ENCODE measurements at places on chromosomes 6 and 20.

GRCh38 chr6:26260725-26261490 lies 104.1 kb upstream of the BTN3A2 start:
- no peak for DNase-seq

GRCh38 chr6:30557683-30557981 lies 537 bp downstream of the PRR3 start:
- peak; percentile 57 for DNase-seq

- no peak for DNase-seq
Measured at GRCh38 chr6:36312854-36313648, 23.6 kb downstream of the BNIP5 start.

- DNase-seq: peak; percentile 54
Measured at GRCh38 chr6:33344701-33345697, 27.5 kb upstream of the ZBTB22 start.

GRCh38 chr20:51620432-51620831 lies 77.9 kb upstream of the NFATC2 start:
- DNase-seq: no peak

- DNase-seq: no peak
Measured at GRCh38 chr6:162181741-162182401, 545.7 kb downstream of the PRKN start.

DNA sequence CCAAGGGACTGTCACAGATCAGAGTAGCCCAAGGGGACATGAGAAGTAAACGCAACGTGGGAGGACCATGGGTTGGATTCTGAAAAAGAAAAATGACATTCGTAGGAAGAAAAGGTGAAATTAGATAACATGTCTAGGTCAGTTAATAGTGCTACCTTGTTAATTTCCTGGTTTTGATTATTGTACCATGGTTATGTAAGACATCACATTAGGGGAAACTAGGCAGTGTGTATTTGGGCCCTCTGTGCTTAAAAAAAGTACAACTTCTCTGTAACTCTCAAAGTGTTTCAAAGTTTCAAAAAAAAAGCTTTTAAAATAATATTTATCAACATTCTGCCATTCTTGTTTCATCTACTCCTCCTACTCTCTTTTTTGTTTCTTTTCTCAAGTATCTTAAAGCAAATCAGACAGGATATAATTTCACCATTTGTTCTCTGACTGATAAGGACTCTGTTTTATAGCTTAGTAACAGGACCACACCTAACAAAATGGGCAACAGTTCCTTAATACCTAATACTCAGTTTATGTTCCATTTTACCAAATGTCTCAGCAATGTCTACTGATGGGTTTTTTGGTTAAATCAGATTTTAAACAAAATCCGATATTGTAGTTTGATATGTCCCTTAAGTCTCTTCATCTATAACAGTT lies 97.1 kb upstream of the PLCB4 start:
- no peak for DNase-seq

DNA sequence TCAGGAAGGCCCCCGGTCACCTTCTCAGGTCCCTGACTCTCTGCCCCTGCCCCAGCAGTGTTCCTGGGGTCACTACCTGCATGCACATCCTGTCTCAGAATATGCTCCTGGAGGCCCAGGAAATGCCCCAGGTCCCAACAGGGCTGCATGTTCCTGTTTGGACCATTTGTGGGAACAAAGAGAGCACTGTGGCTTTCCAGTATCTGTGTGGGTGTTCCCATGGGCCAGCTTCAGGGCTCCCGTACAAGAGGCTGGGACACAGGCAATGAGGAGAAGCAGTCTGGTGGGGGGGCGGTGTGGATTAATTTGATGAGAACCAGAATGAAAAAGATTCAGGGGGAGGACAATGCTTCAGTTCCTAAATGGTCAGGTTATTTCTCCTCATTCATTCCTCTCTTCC lies 61.5 kb upstream of the GGTLC1 start:
- DNase-seq: no peak

DNA sequence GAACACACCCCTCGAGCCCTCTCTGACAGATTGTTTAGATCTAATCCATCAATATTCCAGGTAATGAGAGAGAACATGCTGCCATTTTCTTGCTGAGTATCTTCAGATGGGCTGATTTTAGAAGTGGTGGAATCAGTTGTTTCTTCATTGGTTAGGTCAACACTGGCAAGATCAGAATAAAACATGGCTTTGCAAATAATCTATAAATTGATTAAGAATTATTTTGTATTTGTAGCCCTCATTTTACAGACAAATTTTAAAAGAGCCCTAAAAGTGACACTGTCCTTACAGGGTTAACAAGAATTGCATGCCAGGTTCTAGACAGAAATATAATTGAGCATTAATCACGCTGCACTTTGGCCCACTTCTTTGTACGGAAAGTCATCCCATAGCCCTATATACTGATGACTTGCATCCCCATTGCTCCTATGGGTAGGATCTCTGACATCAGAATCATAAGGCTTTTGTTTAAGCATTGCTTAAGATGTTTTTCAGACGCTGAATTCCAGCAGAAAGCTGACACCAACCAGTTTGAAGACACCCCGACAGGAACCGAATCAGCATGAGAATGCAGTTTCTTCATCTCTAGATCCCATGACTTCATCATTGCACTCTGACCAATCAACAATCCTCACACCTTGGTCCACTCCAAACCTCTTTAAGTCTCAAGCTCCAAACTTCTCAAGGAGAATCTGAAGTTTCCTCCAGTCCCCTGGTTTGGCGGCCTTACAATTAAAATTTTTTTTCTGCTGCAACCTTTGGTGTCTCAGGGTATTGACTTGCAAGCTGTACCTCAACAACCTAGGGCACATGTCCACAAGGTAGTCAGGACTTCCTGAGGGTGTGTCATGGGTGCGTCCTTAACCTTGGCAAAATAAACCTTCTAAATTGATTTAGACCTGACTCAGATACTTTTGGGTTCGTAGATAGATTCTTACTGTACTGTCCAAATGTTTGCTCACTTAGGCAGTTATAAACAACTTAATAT lies 7.8 kb downstream of the TDP2 start:
- DNase-seq: no peak

DNA sequence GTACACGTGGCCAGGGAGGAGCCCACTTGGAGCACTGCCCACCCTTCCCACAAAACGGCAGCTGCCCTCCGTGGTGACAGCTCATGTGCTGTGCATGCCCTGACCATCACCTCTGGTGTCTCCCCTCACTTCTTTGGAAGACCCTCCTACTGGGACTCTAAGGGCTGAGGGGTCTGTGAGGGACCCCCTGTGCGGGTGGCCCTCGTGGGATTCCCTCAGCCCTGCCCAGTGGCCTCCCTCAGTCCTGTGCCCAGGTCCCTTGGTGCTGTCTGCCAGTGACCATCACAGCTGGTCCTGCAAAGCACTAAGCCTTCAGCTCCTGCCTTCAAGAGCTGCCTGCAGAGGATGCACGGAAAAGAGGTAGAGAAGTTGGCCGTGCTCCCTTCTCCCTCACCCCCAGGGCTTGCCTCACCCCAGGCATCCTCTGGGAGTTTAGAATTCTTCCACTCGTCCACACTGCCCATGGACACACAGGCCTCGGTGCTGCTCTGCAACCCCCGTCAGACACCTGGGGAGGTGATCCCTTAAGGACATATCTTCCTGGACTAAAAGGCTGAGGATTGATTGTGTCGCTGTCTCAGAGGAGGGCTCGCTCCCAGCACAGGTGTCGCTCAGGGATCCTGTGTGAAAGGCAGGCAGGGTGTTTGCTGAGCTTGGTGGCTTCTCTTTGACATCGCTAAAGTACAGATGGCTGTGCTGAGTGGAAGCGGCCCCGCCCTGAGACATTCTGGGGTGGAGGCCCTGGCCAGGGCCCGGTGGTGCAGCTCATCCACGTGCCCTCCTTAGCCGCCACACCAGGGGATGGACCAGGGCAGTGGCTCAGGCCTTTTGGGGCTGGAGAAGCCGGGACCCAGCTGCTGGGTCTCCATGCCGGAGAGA lies 119.5 kb upstream of the FRMD1 start:
- no peak for DNase-seq

- DNase-seq: no peak
Measured at GRCh38 chr6:117544716-117545115, 57.6 kb downstream of the GOPC start.

GRCh38 chr6:165805636-165806035 lies 142.6 kb upstream of the PDE10A start:
- DNase-seq: no peak

- DNase-seq: no peak
Measured at GRCh38 chr6:68632734-68633133, 2.3 kb upstream of the ADGRB3 start.

DNA sequence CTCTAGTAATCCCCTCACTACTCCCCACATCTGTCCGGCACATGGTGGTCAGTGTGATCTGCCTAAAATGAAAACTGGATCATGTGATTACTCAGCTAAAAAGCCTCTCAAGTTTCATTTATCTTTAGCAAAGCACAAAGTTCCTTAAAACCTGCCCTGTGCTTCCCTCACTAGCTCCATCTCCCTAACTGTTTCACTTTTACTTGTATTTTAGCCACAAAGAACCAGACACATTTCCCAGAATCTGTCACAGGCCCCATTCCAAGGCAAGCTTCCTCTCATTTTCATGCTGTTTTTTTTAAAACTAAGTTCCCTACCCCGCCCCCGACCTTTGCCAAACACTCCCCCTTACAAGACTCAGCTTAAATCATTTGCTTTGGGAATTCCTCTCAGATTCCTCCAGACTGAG lies 8.9 kb upstream of the IGF2R start:
- DNase-seq: no peak

GRCh38 chr20:7426890-7427496 lies 513.3 kb downstream of the HAO1 start:
- DNase-seq: no peak

GRCh38 chr6:33989016-33989854 lies 156.7 kb downstream of the GRM4 start:
- DNase-seq: no peak

GRCh38 chr6:116779573-116780164 lies 14.2 kb upstream of the FAM162B start:
- DNase-seq: no peak

GRCh38 chr20:62574230-62574993 lies 67.9 kb upstream of the SLCO4A1 start:
- DNase-seq: no peak

DNA sequence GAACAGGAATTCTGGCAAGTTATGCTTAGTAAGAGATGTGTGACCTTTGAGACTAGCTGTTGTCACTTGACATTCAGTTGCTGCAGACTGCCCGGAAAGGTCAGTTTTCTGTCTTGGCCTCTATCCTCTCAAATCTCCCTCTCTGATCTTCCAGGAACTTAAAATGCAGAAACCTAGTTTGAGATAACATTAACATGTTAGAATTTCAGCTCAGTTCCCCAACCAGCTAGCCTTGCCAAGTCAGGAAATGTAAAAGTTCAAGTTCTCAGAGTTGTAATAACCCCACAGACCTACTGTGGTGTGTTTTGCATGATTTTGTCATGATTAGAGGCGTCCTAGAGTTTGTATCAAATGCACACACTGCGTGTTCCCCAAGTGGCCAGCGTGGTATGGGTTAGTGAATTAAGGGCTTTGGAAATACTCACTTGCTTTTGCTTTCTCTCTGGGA lies 46.6 kb downstream of the DUSP22 start:
- no peak for DNase-seq

GRCh38 chr6:99790679-99791078 lies 184.0 kb downstream of the PRDM13 start:
- no peak for DNase-seq

DNA sequence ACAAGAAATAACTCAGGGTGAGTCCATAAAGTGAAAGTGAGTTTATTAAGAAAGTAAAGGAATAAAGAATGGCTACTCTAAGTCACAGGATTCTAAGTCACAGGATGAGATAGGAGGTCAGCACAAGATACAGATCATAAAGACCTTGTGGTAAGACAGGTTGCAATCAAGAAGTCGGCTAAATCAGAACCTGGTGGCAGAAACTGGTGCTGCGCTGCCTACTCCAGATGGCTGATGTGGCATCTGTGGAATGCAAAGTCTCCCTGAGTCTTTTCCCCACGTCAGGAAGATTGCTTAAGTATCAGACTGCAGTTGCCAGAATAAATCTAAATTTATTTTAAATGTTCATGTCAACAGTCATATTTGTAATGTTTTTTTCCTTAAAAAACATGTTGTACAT lies 10.7 kb upstream of the KCNK15 start:
- DNase-seq: no peak

DNA sequence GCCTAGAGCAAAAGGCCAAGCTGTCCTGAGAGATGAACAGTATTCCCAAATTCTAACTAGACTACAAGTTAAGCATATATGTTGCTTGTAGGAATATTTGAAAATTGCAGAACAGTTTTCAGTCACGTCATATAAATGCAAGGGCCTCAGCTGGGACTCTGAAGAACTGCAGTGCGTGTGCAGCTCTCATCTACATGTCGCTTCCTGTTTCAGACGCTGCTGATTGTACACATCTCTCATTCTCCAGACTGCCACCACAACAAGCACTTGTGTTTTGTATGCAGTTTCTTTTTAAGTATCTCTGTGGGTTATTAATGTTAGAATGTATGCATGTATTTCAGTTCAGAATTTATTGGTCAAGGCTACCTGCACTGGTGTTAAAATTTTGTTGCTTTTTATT lies 119.7 kb downstream of the MAP3K4 start:
- no peak for DNase-seq

- DNase-seq: no peak
Measured at GRCh38 chr20:57281900-57282299, 15.5 kb upstream of the BMP7 start.

DNA sequence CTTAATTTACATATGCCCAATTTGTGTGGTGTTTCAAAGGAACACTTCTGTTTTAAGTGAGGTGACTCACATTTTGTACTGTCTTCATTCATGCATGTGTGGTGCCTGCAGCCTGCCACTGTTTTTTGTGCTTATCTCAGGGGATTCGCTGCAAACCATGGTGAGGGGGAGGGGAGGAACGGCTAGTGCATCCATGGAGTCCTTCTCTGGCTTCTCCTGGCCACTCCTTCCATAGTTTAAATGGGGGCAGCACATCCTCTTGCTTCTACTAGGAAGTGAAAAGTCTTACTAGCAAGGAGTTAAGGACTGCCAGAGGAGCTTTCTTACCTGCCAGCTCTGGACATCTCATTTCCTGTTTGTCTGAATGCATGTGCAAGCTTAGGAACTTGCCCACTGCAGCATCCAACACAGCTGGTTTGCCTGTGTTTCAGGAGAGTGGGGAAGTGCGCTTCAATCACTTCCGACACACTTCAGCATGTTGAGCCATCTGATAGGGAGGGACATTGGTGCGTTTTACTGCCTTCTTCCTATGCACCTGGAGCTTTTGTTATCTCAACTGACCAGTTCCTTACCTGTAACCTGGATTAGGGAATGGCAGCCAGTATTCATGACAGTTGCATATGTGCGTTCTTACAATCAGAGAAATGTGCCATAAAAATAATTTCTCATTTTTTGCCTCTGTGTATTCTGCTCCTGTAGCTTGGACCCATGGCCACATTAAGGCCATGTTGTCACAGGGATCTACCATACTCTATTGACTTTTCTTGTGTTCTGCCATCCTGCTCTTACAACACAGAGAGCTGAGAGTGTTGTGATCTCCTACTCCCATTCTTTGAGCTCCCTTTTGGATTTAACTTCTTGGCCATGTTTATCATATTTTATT lies 211.3 kb downstream of the ARID1B start:
- no peak for DNase-seq

GRCh38 chr20:18443886-18444285 lies 22.9 kb downstream of the DZANK1 start:
- DNase-seq: no peak

- no peak for DNase-seq
Measured at GRCh38 chr20:10332656-10333415, 101.2 kb downstream of the MKKS start.
